Activated CD8-positive, alpha-beta memory T cell treated with anti-CD3 and anti-CD28 coated beads for 1 hour (primary cell): ENCODE measurements at places on chromosomes 12 and 14.

DNA sequence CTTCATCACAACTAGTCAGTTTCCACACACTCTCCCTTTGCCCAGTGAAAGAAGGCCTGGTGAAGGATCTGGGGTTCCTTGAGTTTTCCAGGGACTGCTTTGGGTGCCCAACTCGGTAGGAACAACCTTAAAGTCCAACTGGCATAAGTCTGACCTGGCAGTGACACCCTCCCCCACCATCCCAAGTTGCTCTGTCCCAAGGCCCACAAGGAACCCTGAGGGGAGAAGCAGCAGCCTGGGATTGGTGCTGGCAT, 1.6 kb downstream of the KMT2D start:
- no peak for DNase-seq

DNA sequence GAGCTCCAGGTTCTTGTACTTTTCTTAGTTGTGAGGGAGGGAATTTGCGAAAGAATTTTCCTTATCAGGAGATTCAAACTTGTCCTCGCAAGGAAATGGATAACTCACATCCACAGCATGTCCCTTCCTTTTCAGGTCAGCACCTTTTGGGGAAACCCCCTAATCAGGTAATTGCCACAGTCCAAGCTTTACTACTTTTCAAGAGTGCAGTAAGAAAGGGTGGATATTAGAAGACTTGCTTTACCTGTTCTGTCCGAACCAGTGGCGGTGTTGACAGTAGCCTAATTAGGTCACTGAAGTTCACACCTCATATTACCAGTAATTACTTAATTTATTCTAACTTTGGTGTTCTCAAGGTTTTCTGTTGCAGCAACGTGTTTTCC, 6.7 kb upstream of the C12orf50 start:
- no peak for DNase-seq

- DNase-seq, result no peak
Measured at GRCh38 chr14:104640681-104641080, 36.1 kb upstream of the TMEM179 start.

- DNase-seq, result no peak
Measured at GRCh38 chr12:109191621-109192250, 75.3 kb downstream of the ACACB start.

- DNase-seq, result no peak
Measured at GRCh38 chr12:110741341-110742095, 1.2 kb downstream of the PPP1CC start.

- no peak for DNase-seq
Measured at GRCh38 chr14:76772300-76773187, 11.3 kb downstream of the VASH1 start.

DNA sequence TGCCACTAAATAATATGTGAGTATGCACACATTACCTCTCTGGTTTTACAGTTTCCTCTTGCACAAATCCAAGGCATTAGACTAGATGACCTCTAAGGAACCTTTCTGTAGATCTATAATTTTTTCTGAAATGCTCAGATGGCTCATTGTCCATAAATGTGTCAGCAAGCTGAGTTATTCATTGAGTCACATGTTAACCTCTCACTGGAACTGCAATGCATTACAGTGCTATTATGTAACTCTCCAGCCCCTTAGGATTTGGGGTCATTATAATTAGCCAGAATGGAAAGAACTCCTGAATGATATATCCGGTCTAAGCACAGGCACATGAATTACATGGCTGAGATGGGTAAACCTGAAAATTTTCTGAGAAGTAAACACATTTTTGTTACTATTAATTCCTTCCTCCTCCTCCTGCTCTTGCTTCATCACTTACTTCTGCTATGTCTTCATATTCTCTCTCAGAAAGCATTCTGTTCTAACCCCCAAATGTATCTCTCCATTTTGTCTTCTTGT, 20.3 kb upstream of the DRAM1 start:
- DNase-seq, result no peak
